Heart left ventricle (tissue), 16 donors: ENCODE measurements at places on chromosomes 5 and 9. TPM values are rescaled to one million over a fixed set of nuclear protein-coding genes. Genes with fewer than 3 reads are reported as not detected.

Gene OR1N1
- total RNA-seq = not detected

DNA sequence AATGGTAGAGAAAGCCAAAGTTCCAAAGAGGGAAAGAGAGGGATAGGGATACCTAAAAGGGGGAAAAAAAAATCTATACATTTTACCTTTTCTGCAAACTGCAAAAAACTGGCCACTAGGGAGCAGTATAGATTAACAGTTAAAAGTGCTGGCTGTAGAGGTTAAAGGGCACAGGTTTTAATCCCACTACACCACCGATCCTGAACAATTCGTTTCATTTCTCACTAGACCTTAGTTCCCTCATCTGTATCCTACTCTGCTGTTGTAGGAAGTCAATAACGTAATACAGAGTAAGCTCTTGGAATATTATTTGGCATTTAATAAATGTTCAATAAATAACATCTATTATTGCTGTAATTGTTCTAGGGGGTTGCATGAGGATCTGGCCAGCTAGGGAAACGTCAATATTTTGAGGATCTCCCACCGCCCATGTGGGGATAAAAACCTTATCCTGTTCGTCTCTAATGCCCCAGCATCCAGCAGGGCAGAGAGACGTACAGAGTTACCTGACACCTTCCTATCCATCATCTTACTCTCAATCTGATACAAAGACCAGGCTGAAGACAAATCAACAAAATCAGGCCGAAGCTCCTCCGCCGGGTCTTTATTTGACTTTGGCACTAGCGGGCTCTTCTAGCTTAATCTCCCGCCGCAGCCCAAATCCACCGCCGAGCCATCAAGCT, 757 bp downstream of the CDC26 start:
- no peaks in the 10 kb centered on the region for H3K36me3 ChIP-seq
- H3K4me3 ChIP-seq = peak overlapping the region; percentile 81
- DNase-seq = no peak
- peak overlapping the region; percentile 94 for H3K27ac ChIP-seq
- H3K4me1 ChIP-seq = peaks cover 4% of the 10 kb centered on the region

DNA sequence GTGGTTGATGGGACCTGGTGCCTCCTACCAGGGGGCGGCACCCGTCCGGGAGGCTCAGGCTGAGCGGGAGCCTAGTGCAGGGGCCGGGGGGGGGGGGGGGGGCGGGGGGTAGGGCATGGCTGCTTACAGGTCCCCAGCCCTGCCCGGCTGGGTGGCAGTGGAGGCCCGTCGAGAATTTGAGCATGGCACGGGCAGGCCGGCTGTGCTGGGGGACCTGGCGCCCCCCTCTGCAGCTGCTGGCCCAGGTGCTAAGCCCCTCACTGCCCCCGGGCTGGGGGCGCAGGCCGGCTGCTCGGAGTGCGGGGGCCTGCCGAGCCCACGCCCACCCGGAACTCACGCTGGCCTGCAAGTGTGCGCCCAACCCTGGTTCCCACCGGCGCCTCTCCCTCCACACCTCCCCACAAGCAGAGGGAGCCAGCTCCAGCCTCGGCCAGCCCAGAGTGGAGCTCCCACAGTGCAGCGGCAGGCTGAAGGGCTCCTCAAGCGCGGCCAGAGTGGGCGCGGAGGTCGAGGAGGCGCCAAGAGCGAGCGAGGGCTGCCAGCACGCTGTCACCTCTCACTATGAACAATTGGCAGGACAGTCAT, 77.7 kb downstream of the LMNB1 start:
- no peak overlapping the region for H3K27ac ChIP-seq
- DNase-seq = no peak
- H3K4me3 ChIP-seq = no peak overlapping the region
- no peaks in the 10 kb centered on the region for H3K27me3 ChIP-seq
- no peaks in the 10 kb centered on the region for H3K4me1 ChIP-seq

DNA sequence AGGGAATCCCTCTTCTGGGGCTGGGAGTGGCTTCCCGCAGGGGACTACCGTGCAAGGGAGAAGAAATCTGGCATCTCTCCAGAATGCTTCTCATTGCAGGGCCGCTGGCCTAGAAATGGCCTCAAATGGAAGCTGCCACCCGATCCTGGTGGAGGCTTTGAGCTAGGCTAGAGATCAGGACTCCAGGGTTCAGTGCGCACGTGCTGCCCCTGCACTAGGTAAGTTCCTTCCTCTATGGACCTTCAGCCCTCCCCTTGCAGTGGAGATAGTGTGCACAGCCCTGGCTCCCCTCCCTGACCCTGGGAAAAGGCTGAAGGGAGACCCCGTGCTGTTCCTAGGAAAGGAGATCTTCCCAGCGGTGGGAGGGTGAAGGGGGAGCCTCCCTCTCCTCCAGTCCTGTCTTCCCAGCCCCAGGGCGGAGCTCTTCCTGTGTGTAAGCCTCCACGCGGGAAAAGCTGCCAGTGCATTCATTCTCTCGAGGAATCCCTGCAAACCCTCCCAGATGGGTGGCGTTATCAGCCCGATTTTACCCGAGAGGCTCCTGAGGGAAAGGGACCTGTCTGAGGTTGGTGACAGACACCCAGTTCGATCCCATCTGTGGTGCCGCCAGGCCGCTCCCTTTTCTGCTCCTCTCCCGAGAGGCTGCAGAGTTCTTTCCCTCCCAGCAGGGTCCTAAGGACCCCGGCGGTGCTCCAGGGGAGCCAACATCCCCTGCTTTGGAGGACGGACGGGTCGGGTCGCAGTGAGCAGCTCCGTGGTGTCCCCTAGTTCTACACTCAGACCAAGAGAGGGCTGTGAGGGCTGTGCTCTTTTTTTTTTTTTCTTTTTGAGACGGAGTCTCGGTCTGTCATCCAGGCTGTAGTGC, 1.4 kb upstream of the CERCAM start:
- peaks cover 10% of the 10 kb centered on the region for H3K27me3 ChIP-seq
- no peak for DNase-seq
- no peak overlapping the region for H3K27ac ChIP-seq

DNA sequence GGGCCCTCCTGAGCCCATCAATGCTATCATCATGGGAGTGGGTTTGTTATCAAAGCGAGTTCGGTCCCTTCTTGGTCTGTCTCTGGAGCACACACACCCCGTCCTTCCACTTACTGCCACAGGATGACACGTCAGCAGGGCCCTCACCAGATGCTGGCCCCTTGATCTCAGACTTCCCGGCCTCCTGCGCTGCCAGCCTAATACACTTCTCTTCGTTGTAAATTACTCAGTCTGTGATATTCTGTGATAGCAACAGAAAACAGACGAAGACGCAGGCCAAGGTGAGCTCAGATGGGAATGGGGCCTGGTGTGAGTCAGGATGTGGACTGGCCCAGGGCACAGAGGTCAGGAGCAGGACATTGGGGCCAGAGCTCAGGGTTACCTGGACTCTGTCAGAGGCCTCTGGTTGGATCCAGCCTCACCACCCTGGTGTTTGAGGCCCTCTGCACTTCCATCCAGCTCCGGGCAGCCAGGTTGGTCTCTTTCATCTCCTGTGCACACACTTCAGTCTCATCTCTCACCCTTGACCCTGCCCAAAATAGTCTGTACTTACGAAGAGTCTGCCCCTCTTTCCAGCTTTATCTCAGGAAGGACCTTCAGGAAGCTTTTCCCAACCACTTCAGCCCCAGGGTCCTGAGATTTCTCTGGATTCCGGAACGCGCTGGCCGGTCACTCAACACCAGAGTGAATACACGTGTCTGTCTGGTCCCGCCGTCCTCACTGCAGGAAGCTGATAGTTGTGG, 26.0 kb upstream of the CNOT6 start:
- DNase-seq = no peak
- no peak overlapping the region for H3K27ac ChIP-seq
- no peaks in the 10 kb centered on the region for H3K27me3 ChIP-seq
- H3K4me3 ChIP-seq = no peak overlapping the region
- no peaks in the 10 kb centered on the region for H3K36me3 ChIP-seq

DNA sequence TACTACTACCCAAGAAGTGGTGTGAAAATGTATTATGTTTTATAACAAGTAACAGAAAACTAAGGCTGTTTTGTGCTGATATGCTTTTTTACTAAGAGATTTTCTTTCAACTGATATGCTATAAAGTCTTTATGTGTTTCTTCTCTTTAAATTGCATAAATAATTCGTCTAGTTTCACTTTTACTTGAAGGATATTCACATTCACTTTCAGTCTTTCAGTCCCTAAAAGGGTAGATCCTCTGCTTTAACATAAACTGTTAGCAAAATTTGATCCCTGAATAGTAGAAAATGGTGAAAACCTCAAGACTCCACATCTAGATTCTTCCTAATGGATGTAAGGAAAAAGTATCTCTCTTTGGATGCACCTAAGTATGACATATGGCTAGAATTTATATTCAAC, 69.0 kb upstream of the FST start:
- H3K27ac ChIP-seq = no peak overlapping the region
- H3K4me3 ChIP-seq = no peak overlapping the region
- DNase-seq = no peak
- H3K36me3 ChIP-seq = no peaks in the 10 kb centered on the region
- H3K4me1 ChIP-seq = peaks cover 4% of the 10 kb centered on the region
